Gastroesophageal sphincter (tissue), 4 donors: ENCODE measurements at places on chromosomes 13 and 19.

- no peaks in the 10 kb centered on the region for H3K36me3 ChIP-seq
- H3K4me3 ChIP-seq = no peak overlapping the region
- peaks cover 54% of the 10 kb centered on the region for H3K27me3 ChIP-seq
- no peak for ATAC-seq
- no peak overlapping the region for H3K27ac ChIP-seq
- H3K4me1 ChIP-seq = no peaks in the 10 kb centered on the region
Measured at GRCh38 chr19:51740356-51740755, 11.3 kb downstream of the FPR1 start.

DNA sequence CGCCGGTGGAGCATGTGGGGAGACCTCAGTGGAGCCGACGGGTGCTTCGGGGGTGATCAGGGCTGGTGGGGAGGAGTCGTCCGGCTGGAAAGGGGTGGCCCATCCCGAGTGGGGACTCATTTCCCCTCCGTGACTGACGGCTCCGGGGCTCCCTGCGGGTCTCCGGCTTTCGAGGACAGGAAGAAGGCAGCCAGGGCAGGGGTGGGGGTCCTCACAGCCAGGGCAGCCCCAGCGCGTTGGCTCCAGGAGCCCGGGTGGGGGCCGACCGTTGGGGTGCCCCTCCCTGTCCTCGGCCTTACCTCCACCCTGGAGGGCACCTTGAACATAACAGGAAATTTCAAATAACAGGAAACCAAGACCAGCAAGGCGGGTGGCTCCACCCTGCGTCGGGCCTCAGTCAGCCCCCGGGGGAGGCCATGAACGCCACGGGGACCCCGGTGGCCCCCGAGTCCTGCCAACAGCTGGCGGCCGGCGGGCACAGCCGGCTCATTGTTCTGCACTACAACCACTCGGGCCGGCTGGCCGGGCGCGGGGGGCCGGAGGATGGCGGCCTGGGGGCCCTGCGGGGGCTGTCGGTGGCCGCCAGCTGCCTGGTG, at the start of gene S1PR4:
S1PR4 (plus strand) TSS at position 393 of the 596 bp plus-strand sequence; CDS start at position 417, 24 bp downstream.
- ATAC-seq = peak; percentile 39
- H3K27me3 ChIP-seq = no peaks in the 10 kb centered on the region
- peak within 1 kb of the TSS; percentile 31 for H3K4me3 ChIP-seq
- H3K36me3 ChIP-seq = no peaks in the 10 kb centered on the region

- no peak for ATAC-seq
- H3K36me3 ChIP-seq = no peaks in the 10 kb centered on the region
- H3K4me1 ChIP-seq = peaks cover 11% of the 10 kb centered on the region
- H3K27me3 ChIP-seq = no peaks in the 10 kb centered on the region
- no peak overlapping the region for H3K4me3 ChIP-seq
- H3K27ac ChIP-seq = no peak overlapping the region
Measured at GRCh38 chr19:8501981-8502380, 459 bp downstream of the PRAM1 start.

- no peaks in the 10 kb centered on the region for H3K27me3 ChIP-seq
- H3K4me3 ChIP-seq = no peak overlapping the region
- H3K27ac ChIP-seq = no peak overlapping the region
Measured at GRCh38 chr13:82565201-82565600, 1317.1 kb downstream of the SLITRK1 start.

DNA sequence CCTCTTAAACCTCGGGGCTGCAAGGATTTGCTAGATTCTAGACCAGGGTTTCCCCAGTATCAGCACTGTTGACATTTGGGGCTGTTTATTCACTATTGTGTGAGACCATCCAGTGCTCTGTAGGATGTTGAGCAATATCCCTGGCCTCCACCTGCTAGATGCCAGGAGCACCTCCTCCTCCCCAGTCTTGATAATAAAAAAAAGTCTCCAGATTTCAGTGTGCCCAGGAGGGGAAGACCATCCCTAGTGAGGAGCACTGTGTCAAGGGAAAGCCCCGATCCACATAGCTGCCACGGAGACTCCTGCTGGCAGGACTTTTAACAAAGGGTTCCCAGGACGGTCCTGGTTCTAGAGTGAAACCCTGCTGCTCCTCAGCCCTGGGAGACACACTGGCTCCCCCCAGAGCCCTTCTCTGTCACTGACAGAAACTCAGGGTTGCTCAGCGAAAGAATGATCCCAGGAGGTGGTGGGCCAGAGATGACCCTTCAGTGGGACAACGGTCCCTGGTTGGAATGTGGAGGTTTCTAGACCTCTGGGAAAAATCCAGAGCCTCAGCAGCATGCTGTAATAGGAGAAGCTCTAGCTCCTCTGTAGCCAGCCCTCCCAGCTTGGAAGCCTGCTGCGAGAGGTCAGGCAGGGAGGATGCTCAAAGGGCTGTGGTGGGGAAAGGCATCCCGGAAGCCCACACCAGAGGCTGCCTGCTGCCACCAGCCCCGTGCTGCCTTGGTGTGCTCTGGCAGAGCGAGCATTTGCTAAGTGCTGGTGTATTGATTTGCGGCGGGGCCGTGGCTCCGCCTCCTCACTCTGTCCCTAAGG, 20.3 kb downstream of the LYL1 start:
- H3K27me3 ChIP-seq = no peaks in the 10 kb centered on the region
- no peaks in the 10 kb centered on the region for H3K36me3 ChIP-seq
- no peak overlapping the region for H3K4me3 ChIP-seq

GRCh38 chr19:8580710-8581281, 3.6 kb upstream of the MYO1F start:
- peaks cover 47% of the 10 kb centered on the region for H3K27me3 ChIP-seq
- peak; percentile 68 for ATAC-seq
- H3K36me3 ChIP-seq = no peaks in the 10 kb centered on the region
- H3K27ac ChIP-seq = no peak overlapping the region
- H3K4me1 ChIP-seq = peaks cover 3% of the 10 kb centered on the region
- no peak overlapping the region for H3K4me3 ChIP-seq

DNA sequence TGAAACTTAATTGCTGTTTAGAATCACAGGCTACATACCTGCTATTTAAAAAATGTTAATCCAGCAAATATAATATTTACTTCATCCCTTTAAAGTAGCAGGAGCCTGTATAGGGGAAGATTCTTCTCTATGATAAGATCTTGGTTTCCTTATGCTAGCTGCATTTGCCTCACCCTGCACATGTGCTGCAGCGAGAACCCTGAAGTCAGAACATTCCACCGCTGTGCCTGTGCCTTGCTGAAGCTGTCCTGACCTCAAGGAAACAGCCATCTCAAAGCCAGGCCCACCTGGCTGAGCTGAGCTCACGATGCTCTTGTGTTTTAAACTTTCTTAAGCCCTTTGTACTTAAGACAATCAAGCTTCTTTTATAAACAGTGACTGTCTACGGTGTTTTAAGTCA, 355.0 kb upstream of the PCDH20 start:
- no peak overlapping the region for H3K4me3 ChIP-seq
- no peaks in the 10 kb centered on the region for H3K27me3 ChIP-seq
- ATAC-seq = no peak
- no peak overlapping the region for H3K27ac ChIP-seq
- H3K4me1 ChIP-seq = no peaks in the 10 kb centered on the region
- H3K36me3 ChIP-seq = no peaks in the 10 kb centered on the region

DNA sequence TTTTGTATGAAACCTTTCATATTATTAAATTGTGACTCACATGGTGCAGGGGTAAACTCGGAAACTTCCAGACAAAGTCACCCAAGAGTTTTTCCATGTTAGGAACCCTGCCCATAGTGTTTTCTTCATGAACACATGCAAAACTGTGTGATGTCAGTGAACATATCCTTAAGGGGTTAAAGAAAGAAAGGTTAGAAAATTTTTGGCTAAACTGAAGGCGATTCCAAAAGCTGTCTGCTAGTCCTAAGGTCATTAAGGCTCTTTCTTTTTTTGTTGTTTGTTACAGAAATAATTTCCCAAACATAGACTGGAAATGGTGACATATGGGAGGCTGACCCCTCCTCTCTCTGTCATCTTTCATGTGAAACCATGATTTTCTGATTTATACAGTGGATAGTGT, 271.9 kb downstream of the DNAJC15 start:
- ATAC-seq = no peak
- peaks cover 4% of the 10 kb centered on the region for H3K36me3 ChIP-seq
- no peaks in the 10 kb centered on the region for H3K4me1 ChIP-seq

DNA sequence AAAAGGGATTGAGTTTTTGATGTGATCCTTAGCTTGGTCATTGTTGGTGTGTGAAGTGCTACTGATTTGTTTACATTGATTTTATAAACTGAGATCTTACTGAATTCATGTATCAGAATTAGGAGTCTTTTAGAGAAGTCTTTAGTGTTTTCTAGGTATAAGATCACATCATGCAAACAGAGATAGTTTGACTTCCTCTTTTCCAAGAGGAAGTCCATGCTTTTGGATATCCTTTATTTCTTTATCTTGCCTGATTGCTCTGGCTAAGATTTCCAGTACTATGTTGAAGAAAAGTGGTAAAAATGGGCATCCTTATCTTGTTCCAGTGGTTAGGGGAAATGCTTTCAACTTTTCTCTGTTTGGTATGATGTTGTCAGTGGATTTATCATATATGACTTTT, 561.2 kb upstream of the SLITRK1 start:
- H3K27ac ChIP-seq = no peak overlapping the region
- H3K27me3 ChIP-seq = no peaks in the 10 kb centered on the region
- ATAC-seq = no peak
- no peaks in the 10 kb centered on the region for H3K36me3 ChIP-seq

- no peaks in the 10 kb centered on the region for H3K27me3 ChIP-seq
- H3K4me3 ChIP-seq = no peak overlapping the region
- H3K36me3 ChIP-seq = no peaks in the 10 kb centered on the region
- no peaks in the 10 kb centered on the region for H3K4me1 ChIP-seq
- no peak overlapping the region for H3K27ac ChIP-seq
- no peak for ATAC-seq
Measured at GRCh38 chr13:20360835-20361412, 128.8 kb upstream of the GJB6 start.

- H3K27me3 ChIP-seq = no peaks in the 10 kb centered on the region
- H3K4me1 ChIP-seq = no peaks in the 10 kb centered on the region
- H3K27ac ChIP-seq = no peak overlapping the region
- H3K4me3 ChIP-seq = no peak overlapping the region
- H3K36me3 ChIP-seq = no peaks in the 10 kb centered on the region
Measured at GRCh38 chr13:38166116-38166515, 183.5 kb upstream of the UFM1 start.

- H3K36me3 ChIP-seq = no peaks in the 10 kb centered on the region
- H3K4me1 ChIP-seq = no peaks in the 10 kb centered on the region
- no peak overlapping the region for H3K4me3 ChIP-seq
Measured at GRCh38 chr19:54248016-54248601, 5.5 kb upstream of the LILRA6 start.

GRCh38 chr19:54172471-54173358, at the start of gene TMC4:
Gene TMC4, minus strand, starts transcription at chr19:54173160. Its CDS starts 43 bp downstream, at chr19:54173117.
- no peak for ATAC-seq
- H3K27me3 ChIP-seq = peaks cover 38% of the 10 kb centered on the region
- peak within 1 kb of the TSS; percentile 16 for H3K4me3 ChIP-seq
- no peaks in the 10 kb centered on the region for H3K4me1 ChIP-seq

DNA sequence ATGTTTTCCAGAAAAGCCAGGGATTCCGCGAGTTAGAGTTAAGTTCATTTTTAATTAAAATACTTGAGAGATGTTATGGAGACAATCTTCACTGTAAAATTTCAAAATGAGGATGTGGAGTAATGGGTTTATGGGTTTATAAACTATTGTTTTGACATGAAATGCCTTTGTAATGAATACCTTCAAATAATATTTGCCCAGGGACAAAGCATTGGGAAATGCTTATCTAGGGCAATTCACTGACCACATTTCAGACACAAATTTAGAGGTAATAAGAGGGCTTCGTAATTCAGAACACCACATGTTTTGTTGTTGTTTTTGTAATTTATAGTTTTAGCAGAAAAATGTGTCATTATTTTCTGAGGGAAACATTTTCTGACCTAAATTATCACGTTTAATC, 241.1 kb upstream of the ATXN8OS start:
- H3K27ac ChIP-seq = no peak overlapping the region
- H3K36me3 ChIP-seq = no peaks in the 10 kb centered on the region
- no peaks in the 10 kb centered on the region for H3K27me3 ChIP-seq
- H3K4me1 ChIP-seq = no peaks in the 10 kb centered on the region

GRCh38 chr19:1136621-1137317, 33.0 kb downstream of the GPX4 start:
- no peak for ATAC-seq
- no peaks in the 10 kb centered on the region for H3K27me3 ChIP-seq
- no peak overlapping the region for H3K4me3 ChIP-seq

- H3K27me3 ChIP-seq = no peaks in the 10 kb centered on the region
- no peaks in the 10 kb centered on the region for H3K36me3 ChIP-seq
- ATAC-seq = peak; percentile 68
- H3K4me3 ChIP-seq = no peak overlapping the region
- no peaks in the 10 kb centered on the region for H3K4me1 ChIP-seq
Measured at GRCh38 chr13:36395280-36395679, 37.0 kb upstream of the CCNA1 start.

GRCh38 chr13:49110913-49111170, 109.3 kb upstream of the MLNR start:
- H3K4me3 ChIP-seq = peak overlapping the region; percentile 96
- no peaks in the 10 kb centered on the region for H3K27me3 ChIP-seq
- ATAC-seq = no peak
